Nasal cavity respiratory epithelium epithelial cell of viscerocranial mucosa (primary cell): ENCODE measurements at places on chromosomes 12 and 14. TPM values are rescaled to one million over a fixed set of nuclear protein-coding genes. Genes with fewer than 3 reads are reported as not detected.

The PPP4R4 gene
- 15.9 and 17.4 TPM in 2 replicates for total RNA-seq

The GPR137C gene
- total RNA-seq = under 0.01 and 0.07 TPM in 2 replicates

The GPR135 gene
- 0.34 and 1.6 TPM in 2 replicates for total RNA-seq

The SMAGP gene
- 8.9 and 24.6 TPM in 2 replicates for total RNA-seq

The KRT78 gene
- 0.36 and 6.2 TPM in 2 replicates for total RNA-seq

The SINHCAF gene
- total RNA-seq = 109 and 186 TPM in 2 replicates
